ENCODE measurements at places on chromosomes 13 and 19.

DNA sequence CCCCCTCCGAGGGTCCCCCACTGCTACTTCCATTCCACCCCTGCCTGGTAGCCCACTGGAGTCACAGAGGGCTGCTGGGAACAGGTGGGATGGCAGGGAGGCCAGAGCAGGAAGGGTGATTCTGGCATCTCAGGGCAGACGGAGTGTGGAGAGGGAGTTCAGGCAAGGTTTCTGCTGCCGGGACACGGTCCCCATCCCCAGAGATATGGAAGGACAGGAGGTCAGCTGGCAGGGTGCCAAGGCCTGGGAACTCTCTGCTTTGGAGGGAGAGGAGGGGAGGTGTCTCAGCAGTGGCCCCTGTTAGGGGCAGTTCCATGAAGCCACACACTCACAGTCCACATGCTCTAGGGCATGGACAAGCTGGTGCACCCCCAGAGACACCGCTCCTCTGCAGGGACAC is 68.1 kb downstream of the CHST8 start:
- no peak for DNase-seq

- no peak for DNase-seq
These were observed 195.3 kb downstream of the LMO7 start for GRCh38 chr13:75831389-75831788.

DNA sequence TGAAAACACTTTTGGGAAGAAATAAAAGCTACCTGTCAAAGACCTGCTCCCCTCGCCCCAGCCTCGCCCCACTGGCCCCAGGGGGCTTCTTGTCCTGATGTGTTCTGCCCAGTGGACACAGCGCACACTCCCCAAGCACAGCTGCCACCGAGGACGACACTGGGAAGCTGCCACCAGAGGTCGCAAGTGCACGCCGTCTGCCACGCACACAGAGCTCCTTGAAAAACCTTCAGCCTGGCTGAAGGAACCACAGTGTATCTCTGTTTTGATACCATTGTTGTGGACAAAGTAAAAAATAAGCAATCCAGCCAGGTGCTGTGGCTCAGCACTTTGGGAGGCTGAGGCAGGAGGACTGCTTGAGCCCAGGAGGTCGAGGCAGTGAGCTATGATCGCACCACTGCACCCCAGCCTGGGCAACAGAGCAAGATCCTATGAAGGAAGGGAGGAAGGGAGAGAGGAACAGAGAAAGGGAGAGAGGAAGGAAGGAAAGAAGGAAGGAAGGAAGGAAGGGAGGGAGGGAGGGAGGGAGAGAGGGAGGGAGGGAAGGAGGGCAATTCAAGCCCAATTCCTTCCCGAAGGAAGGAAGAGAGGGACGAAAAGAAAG is 57.3 kb downstream of the CEBPG start:
- DNase-seq: peak; percentile 59

GRCh38 chr13:26664286-26664685 is 96.3 kb downstream of the GPR12 start:
- DNase-seq: no peak

DNA sequence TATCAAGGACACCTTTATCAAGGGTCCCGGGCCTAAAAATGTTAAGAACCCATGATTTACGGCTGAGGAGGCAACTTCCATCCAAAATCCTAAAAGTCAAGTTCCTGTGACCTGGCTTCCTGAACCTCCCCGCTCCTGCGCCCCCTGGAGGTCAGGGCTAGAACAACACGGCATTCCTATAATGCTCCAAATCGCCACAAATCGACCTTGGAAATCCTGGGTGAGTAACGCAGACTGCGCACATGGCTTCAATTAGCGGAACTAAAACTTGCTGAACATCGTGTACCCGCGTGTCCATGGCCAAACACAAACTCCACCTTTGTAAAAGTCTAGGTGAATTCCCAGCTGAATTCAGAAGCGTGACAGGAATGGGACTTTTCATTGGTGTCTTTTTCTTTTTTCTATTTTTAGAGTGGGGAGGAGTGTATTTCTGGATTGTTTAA is 4.3 kb upstream of the C5AR1 start:
- peak; percentile 25 for DNase-seq

GRCh38 chr19:58182577-58182988 is 278 bp upstream of the ZNF274 start:
- DNase-seq: no peak

DNA sequence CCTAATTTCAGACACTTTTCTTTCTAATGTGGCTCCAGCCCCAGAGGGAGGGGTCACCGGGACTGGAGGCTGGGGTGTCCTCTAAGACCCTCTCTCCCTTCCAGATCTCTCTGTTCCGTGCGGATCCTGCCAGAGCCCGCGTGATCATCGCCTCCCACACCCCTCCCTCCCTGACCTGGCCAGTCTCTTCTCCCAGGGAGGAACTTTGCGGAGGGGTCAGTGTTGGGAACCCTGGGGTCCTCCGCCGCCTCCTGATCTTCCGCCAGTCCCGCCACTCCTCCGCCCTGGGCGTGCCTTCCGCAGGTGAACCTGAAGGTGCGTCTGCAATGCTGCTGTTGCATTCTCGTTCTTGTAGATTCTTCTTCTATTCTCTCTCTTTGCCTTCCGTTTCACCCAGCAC is 9.1 kb downstream of the SOX21 start:
- DNase-seq: no peak

DNA sequence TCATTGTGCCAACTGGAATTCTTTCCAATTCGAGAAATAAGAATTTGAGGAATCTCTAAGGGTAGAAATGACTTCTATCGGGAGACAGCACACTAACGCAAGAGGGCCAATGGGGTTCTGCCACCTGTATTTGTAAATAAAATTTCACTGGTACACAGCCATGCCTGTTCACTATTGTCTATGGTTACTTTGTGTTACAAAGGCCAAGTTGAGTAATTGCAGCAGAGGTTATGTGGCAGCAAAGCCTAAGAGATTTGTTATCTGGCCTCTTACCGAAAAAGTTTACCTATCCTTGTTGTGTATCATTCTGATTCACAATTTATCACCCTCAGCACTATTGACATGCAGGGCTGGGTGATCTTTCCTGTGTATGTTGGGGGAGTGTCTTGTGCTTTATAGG is 278.0 kb downstream of the KLF5 start:
- no peak for DNase-seq

- DNase-seq: no peak
These were observed 5.8 kb upstream of the KMT5C start for GRCh38 chr19:55333870-55334269.

DNA sequence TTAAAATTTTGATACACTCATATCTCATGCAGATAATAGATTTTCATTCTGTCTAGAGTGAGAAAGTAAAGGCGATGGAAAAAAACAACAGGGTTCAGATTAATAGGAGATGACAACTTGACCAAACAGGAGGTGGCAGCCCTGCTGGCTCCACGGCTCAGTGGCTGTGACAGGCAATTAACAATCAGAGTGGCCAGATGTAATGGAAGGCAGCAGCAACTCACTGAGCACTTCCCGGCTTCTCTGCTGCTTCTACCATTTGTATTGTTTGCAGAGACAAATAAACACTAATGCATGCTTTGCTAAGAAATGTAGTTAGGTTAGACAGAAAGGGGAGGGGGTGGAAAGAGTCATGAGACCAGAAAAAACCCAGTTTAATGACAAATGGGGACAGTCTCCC is 473.0 kb upstream of the SLC10A2 start:
- DNase-seq: no peak

GRCh38 chr19:1520203-1520780 is 3.6 kb upstream of the PLK5 start:
- no peak for DNase-seq

DNA sequence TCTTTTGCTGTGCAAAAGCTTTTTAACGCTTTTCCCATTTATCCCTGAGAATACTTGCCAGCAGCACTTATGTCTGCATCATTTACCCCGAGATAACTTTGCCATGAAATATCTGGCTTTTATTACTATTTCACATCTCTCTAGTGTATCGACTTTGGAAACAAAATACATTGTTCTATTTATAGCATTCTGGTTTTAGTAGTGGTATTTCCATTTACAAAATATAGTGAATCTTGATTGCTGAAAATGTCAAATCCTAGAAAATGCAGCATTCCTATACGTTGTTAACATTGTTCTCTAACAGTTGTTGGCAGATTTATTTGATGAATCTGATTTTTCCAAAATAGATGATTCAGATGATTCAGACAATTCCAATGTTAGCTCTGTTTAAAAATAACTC is 189.3 kb upstream of the SPRY2 start:
- no peak for DNase-seq

DNA sequence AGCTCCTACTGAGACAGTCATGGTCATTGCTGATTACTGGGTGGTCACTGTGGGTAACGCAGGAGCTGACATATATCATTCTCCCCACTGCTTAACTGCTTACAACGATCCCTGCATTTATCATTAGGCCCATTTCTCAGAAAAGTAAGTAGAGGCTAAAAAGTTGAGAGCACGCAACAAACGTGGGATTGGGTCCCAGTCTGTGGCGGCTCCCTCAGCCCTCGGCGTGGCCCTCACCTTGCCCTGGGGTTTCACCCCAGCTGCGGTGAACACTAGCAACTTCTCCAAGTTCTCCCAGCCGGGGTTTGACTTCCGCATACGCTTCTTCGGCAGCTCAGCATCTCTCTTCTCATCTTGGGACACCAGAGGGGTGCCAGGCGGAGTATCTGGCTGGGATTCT is 2.5 kb downstream of the PNKP start:
- no peak for DNase-seq

DNA sequence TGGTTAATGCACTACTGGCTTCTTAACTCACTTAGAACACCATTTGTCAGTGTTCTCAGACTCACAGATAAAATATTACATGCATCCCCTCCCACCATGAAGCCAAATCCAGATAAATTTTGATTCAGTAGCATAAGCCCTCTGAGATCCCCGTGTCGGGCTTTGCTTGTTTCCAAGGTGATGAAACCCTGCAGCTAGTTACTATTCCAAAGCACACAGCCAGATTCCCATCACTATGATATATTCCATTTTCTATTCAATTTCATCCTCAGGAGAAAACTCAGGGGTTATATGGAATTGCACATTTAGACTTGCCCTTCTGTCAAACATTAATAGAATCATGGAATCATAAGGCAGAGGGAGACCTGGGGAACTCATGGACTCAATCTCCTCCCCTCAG is 9.4 kb upstream of the FAM124A start:
- DNase-seq: no peak

GRCh38 chr13:51330791-51331190 is 8.7 kb upstream of the SERPINE3 start:
- no peak for DNase-seq

DNA sequence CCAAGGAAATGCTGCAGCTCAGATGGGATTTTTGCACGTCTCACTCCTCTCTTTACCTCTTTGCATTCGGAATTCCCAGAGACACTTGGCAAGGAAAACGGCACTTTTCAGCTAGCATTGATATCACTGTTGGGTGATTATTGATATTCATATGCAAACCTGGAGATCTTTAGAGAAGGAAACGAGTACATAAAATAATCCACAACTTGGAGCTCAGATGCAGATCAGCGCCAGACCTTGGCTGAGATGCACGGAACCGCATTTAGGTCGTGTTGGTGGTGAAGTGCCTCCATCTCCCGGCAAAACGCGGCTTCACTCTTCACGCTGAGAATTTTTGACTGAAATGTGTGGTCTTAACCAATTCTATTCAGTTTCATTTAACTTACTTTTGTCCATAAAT is 77.2 kb upstream of the ARHGEF7 start:
- no peak for DNase-seq

DNA sequence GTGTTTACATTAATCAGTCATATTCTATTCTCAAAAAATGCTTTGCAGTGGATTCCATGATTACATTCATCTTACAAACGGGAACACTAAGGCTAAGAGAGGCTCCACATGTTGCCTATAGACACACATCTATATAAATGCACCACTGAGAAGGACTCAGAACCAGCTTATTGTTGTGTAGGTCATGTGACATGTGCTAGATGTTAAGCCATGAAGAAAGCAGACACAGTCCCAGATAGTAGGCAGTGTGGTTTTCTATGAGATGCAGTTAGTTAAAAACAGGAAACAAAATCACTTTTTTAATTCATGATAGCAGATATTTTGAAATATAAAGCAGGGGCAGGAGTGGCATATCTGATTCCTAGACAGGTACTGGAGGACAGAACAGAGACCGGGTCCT is 10.7 kb downstream of the SIGLEC6 start:
- no peak for DNase-seq

- DNase-seq: peak; percentile 73
These were observed 34.4 kb downstream of the PIP5K1C start for GRCh38 chr19:3665681-3666544.

- DNase-seq: no peak
These were observed 45.0 kb downstream of the MBD3L2B start for GRCh38 chr19:6976197-6976596.

DNA sequence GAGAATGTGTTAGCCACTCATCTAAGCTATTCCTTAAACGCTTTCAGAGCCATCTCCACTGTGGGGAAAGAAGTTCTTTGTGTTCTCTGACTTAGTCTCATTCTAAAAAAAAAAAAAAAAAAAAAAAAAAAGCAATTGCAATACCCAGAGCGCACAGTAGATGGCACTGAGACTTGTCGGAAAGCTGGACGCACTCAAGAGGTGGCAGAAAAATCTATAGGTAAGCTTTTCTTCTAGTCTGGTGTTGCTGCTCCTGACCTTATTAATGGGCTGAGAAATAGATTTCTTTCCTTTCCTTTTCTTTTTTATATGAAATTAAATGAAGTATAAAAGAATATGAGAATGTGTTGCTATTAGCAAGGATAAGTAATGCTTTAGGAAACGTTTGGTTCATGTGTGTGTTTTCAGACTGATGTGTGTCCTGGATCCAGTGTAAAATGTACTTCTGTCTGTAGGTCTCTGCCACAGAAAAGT is 4.7 kb upstream of the GJB2 start:
- DNase-seq: no peak

DNA sequence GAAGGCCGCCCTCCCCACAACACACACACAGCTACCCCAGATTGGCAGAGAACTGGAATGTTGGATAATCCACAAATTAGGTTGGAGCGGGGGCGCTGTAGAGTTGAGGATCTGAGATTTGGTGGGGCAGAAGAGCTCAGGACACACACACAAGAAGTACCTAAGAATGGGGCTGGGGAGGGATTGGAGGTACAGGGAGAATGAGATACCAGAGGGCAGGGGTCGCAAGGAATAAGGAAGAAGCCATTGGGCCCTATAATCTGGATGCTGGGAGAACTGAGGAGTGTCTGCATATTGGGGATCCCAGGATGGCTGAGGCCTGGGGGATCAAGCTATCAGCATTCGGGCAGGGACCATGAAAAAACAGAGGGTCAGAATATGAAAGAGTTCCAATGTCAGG is 11.5 kb downstream of the SYT3 start:
- no peak for DNase-seq

- DNase-seq: no peak
These were observed 271.0 kb downstream of the DNAJC15 start for GRCh38 chr13:43294412-43294811.
